ENCODE measurements at places on chromosomes 1 and 21. TPM values are rescaled to one million over a fixed set of nuclear protein-coding genes. Genes with fewer than 3 reads are reported as not detected.

ADAM30 gene
- not detected for total RNA-seq

CD1E gene
- not detected for total RNA-seq

SELL gene
- total RNA-seq, result 0.09 TPM

SPATA45 gene
- total RNA-seq, result 0.28 TPM

F11R gene
- total RNA-seq, result 9.2 TPM

GJC2 gene
- total RNA-seq, result 3.4 TPM

FRRS1 gene
- 23.8 TPM for total RNA-seq

C1orf35 gene
- 6.0 TPM for total RNA-seq

ABCA4 gene
- 0.65 TPM for total RNA-seq

ACOT11 gene
- total RNA-seq, result 1.8 TPM

LINGO4 gene
- total RNA-seq, result not detected

ESPN gene
- not detected for total RNA-seq

ERG gene
- 0.28 TPM for total RNA-seq

MRAP gene
- total RNA-seq, result 0.09 TPM

OR2T6 gene
- total RNA-seq, result not detected

TBX15 gene
- 0.18 TPM for total RNA-seq

Data from smooth muscle cell of bladder (primary cell).